ENCODE measurements at places on chromosomes 13 and 19.

- DNase-seq: no peak
Observed at GRCh38 chr13:110758195-110758805, 44.8 kb downstream of the ING1 start.

DNA sequence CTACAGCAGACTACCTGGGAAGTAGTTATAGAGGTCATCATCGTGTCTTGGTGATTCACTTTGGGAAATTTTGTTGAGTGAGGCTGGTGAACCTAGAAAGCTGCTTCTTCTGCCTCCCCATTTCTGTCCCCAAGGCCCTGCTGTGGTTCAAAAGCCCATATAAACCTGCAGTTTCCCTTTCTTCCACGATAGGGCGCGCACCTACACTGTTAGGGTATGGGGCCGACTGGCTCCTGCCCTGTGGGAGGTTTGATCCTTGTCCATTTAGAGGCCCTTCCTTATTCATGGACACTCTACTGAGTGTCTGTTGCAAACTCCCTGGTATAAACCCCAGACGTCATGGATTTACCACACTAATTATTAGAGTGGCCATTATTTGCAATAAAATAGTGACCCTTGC lies 191.8 kb downstream of the GGACT start:
- no peak for DNase-seq

- DNase-seq: no peak
Observed at GRCh38 chr13:106468207-106468606, 67.3 kb downstream of the EFNB2 start.

DNA sequence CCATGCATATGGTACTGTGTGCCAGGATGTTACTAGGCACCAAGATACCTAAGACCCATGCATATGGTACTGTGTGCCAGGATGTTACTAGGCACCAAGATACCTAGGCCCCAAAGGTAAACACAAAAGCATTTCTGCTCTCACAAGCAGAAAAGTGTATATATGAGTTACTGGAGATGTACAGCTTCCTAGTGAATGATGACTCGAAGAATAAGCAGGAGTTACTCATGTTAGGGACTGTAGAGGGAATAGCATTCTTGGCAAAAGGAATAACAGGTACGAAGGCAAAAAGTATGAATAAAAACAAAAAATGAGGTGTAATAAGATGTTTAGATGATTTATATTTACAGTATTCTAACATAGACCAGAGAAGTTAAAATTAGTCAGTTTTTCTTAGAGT lies 383.7 kb downstream of the DIAPH3 start:
- no peak for DNase-seq

DNA sequence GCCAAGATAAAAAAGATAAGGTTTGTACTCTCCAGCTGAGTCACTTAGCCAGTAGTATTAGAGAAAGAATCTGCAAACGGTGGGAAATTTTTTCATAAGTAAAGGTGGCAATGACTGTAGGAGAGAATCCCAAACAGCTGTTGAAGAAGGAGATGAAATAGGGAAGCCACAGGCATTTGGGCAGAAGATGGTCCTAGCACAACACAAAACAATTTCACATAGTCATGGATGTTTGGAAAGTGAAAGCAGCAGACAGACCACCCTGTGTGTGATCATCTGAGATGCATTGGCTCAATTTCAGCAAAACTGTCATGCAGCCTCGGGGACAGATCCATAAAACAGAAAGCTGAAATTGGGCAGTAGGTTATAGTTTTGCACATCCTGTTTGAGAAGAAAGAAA lies 2832.4 kb downstream of the PCDH9 start:
- no peak for DNase-seq

DNA sequence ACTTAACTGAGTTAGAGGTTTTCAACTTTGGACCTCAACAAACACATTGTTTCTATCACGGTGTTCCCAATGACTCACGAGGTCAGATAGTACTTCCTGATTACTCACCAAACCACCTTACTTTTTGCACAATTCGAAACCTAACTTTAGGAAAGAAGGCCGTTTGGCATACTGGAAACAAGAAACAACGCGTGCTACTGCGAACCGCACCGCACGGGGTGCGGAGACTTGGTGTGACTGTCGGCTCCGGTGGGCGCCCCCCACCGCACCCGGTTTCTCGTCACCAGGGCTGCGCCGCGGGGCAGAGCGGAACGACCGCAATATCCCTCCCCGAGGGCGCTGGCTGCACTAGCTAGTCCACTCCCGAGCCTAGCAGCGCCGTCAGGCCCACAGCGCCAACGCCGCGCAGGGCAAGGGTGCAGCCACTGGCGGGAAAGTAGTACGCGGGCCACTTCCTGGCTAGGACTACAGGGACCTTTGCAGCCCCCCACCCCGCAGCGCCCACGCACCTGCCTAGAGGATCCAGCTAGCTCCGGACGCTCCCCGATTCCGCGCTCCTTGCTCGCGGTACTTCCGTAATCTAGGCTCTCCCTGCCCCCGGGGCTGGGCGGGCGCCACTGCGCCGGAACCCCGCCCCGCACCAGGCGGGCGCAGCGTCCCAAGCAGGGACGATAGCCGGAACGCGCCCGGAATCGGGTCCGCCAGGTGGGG lies at the start of gene PARP4:
Gene PARP4, minus strand, starts transcription at position 582 of the 711 bp plus-strand sequence. CDS start 9,002 bp downstream, outside the sequence.
- peak; percentile 51 for DNase-seq

DNA sequence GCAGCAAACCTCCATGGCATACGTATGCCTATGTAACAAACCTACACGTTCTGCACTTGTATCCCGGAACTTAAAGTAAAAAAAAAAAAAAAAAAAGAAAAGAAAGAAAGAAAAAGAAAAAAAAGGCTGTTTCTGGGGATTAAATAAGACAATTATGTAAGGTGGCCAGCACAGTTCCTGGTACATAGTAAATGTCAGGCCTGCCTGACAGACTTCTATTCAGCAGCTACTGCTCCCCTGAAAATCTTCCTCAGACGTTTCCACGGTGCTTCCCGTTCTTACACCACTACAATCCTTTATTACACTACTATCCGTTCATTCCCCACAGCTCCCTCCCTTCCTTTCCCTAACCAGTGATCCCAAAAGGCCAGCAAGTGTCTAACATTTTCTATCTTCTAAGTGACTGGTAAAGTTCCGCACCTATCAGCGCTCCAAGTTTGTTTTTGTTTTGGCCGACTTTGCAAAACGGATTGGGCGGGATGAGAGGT lies 636 bp upstream of the RB1 start:
- no peak for DNase-seq

DNA sequence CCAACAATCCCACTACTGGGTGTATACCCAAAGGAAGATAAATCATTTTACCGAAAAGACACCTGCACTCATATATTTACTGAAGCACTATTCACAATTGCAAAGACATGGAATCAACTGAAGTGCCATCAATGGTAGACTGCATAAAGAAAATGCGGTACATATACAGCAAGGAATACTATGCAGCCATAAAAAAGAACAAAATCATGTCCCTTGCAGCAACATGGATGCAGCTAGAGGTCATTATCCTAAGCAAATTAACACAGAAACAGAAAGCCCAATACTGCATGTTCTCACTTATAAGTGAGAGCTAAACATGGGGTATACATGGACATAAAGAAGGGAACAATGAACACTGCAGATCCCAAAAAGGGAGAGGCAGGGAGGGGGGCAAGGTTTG lies 2.7 kb upstream of the ZNF507 start:
- DNase-seq: no peak

GRCh38 chr19:347946-348861 lies 3.6 kb upstream of the MIER2 start:
- no peak for DNase-seq

DNA sequence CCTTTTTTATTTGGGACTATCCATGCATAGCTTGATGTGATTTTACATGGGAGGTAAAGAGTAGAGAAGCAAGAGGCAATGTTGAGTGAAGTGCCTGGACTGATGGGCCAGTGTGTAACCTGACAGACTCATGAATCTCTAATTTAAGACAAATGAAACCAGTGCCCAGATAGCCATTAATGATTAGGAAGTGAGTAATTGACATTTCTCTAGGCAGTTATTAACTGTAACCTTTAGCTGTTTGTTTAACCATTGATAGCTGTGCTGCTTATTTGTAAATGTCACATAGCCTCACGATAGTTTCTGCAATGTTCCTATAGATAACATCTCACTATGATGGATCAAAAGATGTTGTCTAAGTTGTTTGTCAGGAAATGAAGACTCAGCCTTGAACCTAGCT lies 1047.5 kb upstream of the SPRY2 start:
- no peak for DNase-seq

- DNase-seq: peak; percentile 4
Observed at GRCh38 chr13:94988654-94989053, 276.3 kb upstream of the SOX21 start.

DNA sequence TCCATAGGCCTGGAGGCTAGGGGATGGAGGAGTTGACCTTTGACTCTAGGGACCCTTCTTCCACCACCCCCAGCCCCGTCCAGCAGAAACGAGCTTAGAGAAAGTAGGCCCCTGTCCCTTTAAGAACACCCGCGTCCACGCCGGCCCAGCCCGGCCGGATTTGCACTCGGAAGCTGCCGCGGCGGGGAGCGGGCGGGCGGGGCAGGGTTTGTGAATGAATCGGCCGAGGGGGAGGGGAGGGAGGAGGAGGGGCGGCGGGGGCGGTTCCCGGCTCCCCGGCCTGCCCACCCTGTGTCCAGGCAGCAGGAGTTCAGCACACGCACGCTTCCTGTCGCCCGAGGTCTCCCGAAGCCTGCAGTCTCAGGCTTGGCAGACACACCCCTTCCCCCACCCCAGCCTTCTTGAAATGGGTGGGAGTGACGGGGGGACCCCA lies 1.5 kb downstream of the UNC13A start:
- peak; percentile 58 for DNase-seq

DNA sequence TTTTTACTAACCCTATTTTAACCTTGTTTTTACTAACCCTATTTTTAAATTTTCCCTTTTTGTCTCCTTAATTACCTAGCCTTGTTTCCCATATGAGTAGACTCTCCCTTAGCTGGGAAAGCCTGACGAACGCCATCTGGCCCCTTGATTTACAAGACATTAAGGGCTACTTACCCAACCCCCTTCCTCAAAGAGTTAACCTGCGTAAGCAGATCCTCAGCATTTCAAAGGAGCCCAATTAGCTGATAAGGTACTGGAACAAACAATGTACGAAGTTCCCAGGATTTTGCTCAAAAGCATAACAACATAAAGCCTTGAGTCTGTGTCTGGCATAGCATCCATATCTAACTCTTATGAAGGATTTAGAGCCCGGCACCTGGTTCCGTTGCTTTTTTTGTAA lies 4.7 kb upstream of the MVB12A start:
- no peak for DNase-seq

DNA sequence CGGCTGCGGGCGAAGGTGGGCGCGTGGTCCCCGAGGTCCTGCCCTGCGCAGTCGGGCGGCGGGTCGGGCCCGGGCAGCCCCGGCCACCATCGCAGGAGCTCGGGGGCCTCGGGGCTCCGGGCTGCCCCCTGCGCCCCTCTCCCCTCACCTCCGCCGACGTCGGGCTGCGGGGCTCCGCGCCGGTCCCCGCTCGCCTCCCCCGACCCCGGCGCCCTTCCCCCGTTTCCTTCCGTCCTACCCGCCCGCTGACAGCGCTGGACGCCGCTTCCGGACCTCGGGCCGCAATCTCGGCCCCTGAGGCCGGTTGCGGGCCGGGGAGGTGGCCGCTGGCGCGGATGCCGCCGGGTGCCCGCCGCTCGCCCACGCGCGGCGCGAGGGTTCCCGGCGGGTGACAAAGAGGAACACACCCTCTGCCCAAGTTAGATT lies 720 bp downstream of the FARP1 start:
- DNase-seq: no peak

DNA sequence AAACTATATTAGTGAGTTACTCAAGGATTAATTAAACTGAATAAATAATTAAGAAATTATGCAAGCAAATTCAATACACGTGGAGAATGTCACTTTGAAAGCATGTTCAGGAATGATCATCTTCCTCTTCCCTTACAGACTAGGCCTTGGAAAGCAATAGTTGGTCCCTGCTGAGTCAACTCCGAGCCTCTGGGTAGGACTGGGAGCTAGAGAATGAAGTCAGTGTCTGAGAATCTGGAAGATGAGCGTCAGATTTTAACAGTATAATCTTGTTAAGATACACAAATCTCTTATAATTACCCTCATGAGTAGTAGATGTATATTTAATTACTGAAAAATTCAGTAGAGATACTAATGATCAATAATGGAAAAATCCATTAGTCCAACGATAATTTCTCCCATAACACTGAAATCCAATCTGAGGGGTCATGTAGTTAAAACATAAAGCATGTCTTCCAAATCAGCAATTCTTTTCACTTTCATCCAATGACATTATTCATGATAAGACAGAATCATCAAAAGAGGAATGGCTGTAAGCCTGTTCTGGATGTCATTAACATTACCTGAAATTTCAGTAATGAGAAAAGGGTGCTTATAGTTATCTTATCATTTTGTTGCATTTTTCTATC lies 423.0 kb downstream of the DCT start:
- DNase-seq: no peak

GRCh38 chr19:4430760-4431159 lies 26.8 kb downstream of the UBXN6 start:
- no peak for DNase-seq

GRCh38 chr13:106455190-106455589 lies 80.3 kb downstream of the EFNB2 start:
- no peak for DNase-seq

GRCh38 chr13:30255696-30256095 lies 51.7 kb downstream of the KATNAL1 start:
- DNase-seq: no peak

GRCh38 chr13:83992566-83993358 lies 110.5 kb upstream of the SLITRK1 start:
- DNase-seq: no peak

- DNase-seq: no peak
Observed at GRCh38 chr13:112510987-112511685, 76.8 kb downstream of the TUBGCP3 start.

- DNase-seq: no peak
Observed at GRCh38 chr13:69872321-69873047, 235.1 kb upstream of the ATXN8OS start.

DNA sequence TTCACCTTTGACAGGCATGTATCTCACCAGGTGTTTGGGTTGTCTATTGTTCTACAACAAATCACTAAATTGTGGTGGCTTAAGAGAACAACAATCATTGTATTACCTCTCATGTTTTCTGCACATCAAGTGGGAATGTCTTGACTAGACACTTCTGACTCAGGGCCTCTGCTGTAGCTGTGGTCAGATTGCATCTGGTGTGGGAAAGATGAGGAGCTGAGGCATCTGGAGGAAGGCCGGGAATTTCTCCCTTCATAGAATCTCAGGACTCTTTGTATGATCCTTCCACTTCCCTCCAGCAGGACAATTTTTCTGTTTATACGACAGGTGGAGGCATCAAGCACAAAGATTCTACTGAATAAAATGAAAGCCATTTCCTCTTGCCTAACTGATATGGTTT lies 511.8 kb upstream of the NBEA start:
- DNase-seq: no peak

DNA sequence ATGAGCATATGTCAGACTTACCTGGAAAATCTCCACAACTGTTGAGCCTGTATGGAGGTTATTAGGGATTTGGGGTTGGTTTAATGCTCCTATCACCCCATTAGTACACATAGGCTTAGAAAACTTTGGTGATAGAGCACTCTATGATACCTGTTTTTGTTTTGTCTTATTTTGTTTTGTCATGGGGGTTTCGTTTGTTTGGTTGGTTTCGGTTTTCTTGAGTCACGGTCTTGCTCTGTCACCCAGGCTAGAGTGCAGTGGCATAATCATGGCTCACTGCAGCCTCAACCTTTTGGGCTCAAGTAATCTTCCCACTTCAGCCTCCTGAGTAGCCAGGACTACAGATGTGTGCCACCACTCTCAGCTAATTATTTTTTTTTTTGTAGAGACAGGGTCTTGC lies 70.0 kb downstream of the MZT1 start:
- DNase-seq: no peak

- no peak for DNase-seq
Observed at GRCh38 chr13:37106642-37107041, 1.2 kb upstream of the CSNK1A1L start.

- no peak for DNase-seq
Observed at GRCh38 chr19:40584007-40584406, 7.3 kb downstream of the SHKBP1 start.

Measured in NCI-H510A (cell line).